NCI-H226 (cell line): ENCODE measurements at places on chromosomes 12 and 14.

DNA sequence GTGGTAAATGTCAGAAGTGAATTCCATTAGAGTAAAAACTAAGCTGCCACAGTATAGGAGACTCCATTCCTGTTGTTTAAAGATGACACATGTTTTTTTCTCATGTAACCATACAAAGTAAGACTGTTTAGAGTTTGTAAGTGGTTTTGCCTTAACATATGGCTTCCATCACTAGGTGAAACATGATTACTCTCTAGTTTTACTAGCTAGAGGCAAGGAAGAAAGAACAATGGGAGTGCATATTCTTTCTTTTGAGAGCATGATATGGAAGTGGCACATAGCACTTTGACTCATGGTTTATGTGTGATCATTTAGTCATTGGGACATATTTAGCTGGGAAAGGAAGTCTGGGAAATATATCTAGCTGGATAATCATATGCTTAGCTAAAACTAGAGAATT is 7.7 kb downstream of the ATF7IP start:
- peak; percentile 39 for DNase-seq

GRCh38 chr14:25032092-25032784 is 17.7 kb downstream of the STXBP6 start:
- DNase-seq, result no peak

DNA sequence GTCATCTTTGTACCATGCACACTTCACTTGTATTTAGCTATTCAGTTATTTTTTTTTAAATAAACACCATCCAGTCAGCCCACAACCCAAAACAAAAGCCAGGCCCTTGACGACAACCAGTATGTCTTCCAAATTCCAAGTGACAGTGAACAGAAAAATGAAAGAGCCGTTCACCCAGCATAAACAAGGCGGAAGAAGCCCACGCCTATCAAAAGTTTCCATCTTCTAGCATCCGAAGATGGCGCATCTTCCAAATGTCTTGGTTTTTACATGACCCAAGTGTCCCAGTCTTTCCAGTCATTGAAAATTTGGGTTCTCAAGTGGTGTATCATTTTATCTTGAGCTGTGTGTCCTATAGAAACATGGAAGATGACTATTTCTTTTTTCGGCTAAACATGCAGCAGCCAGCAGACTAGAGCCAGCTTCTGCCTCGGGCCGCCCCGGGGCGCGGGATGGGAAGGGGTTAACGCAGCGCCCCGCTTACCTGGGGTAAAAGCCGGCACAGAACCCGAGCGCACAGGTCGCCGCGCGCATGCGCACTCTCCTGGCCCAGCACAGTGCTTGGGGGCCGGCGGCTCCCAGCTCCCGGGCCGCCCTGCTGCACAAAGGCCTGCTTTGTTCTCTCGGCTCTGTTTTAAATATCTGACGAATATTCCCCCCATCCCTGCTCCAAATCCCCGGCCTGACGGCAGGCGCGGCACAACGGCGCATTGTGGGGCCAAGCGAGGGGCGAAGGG is 164.8 kb downstream of the ZFP36L1 start:
- DNase-seq, result no peak

GRCh38 chr14:100365741-100366140 is 42.6 kb downstream of the SLC25A47 start:
- no peak for DNase-seq

DNA sequence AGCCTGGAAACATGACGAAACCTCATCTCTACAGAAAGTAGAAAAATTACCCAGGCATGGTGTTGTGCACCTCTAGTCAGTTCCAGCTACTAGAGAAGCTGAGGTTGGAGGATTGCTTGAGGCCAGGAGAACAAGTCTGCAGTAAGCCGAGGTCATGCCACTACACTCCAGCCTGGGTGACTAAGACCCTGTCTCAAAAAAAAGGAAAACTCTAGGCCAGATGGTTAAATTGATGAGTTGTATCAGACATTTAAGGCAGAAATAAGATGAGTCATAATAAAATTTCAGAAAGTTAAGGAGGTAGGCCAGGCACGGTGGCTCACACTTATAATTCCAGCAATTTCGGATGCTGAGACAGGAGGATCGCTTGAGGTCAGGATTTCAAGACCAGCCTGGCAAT is 10.7 kb downstream of the EIF2S1 start:
- DNase-seq, result no peak

DNA sequence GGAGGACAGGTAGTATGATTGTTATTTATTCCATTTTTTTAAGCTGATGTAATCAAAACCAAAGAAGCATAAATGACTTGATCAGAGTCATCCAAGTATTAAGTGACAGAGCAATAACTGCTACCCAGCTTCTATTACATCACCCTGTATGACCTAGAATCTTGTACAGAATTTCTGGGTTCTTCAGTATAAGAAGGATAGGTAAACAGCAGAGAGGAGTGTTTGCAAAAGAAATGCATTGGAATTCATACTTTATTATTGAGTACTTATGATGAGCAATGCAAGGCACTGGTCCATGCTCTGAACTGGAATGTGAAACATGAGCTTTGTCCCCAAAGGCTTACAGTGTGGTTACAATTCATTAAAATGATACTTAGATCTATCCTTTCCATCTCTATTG is 916.8 kb downstream of the DIO2 start:
- no peak for DNase-seq

- no peak for DNase-seq
Observed at GRCh38 chr14:77926942-77927341, 127.0 kb downstream of the ADCK1 start.

GRCh38 chr14:59217011-59217410 is 28.5 kb downstream of the DAAM1 start:
- no peak for DNase-seq

- no peak for DNase-seq
Observed at GRCh38 chr14:105228562-105228961, 19.8 kb upstream of the BTBD6 start.

GRCh38 chr12:43291516-43291915 is 260.5 kb downstream of the ADAMTS20 start:
- DNase-seq, result peak; percentile 58

DNA sequence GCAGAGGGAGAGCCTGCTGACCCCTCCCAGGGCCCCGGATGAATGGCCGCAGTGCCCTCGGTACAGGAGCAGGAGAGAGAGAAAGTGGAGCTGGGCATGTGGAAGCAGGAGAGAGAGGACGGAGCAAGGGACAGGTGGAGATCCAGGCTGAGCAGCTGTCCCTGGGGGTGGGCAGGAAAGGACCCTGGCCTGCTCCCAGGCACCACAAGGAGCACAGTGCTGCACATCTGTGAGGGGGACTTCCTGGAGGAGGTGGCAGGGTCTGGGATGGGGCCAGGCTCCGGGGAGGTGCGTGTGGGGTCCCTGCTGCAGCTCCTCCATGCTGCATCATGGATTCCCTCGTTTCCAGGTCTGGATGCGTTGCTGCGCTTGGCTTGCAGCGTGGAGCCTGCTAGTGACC is 13.0 kb upstream of the DLK1 start:
- DNase-seq, result no peak

- no peak for DNase-seq
Observed at GRCh38 chr12:121467638-121468498, 68.0 kb downstream of the RNF34 start.

DNA sequence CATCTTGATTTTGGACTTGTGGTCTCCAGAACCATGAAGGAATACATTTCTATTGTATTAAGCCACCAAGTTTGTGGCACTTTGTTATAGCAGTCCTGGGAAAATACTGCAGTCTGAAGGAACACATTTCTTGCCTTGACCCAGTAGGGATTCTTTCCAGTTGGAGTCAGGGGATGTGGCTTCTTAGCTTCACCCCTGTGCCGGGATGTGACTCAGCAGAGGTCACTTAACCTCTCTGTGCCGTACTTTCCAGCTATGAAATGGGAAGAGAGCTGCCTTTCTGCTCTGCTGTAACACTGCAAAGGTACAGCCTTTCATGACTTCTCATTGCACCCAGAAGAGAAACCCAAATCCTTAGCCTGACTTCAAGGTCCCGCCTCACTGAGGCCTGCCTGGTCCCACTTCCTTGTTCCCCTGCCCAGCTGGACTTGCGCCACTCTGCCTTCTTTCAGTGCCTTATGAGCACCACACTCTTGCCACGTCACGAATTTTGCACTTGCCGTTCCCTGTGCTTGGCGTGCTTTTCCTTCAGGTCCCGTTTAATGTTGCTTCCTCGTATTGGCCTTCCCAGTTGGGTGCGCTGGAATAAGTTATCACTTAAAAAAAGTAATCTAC is 24.2 kb downstream of the CHST11 start:
- DNase-seq, result peak; percentile 64

GRCh38 chr14:86672080-86672479 is 1142.1 kb downstream of the FLRT2 start:
- DNase-seq, result no peak

DNA sequence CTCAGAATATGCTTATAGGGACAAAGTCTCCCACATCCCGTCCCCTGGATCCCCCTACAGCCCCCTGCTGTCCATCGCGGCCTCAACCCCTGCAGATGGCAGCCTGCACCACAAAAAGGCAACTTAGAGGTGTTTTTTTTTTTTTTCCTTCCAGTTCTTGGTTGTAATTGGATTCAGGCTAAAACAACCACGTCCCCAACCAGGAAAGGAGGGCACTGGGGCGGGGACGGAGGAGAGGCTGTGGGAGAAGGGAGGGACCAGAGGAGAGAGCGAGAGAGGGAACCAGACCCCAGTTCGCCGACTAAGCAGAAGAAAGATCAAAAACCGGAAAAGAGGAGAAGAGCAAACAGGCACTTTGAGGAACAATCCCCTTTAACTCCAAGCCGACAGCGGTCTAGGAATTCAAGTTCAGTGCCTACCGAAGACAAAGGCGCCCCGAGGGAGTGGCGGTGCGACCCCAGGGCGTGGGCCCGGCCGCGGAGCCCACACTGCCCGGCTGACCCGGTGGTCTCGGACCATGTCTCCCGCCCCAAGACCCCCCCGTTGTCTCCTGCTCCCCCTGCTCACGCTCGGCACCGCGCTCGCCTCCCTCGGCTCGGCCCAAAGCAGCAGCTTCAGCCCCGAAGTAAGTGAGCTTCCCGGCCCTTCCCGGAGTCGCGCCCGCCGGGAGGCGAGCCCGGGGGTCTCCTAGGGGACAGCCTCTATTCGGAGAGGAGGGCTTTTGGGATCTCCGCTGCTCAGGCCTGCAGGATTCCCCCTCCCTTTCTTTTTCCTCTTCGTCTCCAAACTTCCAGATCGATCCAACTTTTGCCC is at the start of gene MMP14:
MMP14 (plus strand) TSS at position 285 of the 813 bp plus-strand sequence; CDS start at position 518, 233 bp downstream.
- peak; percentile 24 for DNase-seq

DNA sequence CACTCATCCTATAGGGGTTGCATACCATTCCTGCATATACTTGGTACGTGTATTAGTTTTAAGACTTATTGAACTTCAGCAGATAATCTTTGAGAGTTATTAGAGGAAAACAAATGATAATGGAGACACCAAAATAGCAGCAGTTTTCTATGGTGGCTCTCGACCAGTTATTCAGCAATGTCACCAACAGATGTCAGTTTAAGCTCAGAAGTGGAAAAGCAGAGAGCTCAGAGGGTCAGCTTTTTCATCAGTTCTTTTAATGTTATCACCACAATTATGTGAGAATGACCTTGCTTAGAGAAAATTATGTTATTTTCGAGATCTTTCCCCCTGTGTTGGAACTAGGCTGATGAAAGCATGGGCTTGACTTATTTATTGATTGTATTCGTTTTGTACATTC is 32.0 kb downstream of the PTPN11 start:
- DNase-seq, result no peak

GRCh38 chr12:93857991-93858447 is 180.8 kb downstream of the CRADD start:
- DNase-seq, result no peak

- no peak for DNase-seq
Observed at GRCh38 chr12:24172031-24172772, 222.7 kb upstream of the SOX5 start.

- DNase-seq, result no peak
Observed at GRCh38 chr12:10196210-10196609, 16.5 kb upstream of the GABARAPL1 start.

GRCh38 chr12:78968226-78968625 is 103.7 kb downstream of the SYT1 start:
- DNase-seq, result no peak

- DNase-seq, result no peak
Observed at GRCh38 chr14:72104011-72104613, 171.9 kb downstream of the RGS6 start.

- no peak for DNase-seq
Observed at GRCh38 chr12:124451016-124451415, 116.4 kb downstream of the NCOR2 start.

- DNase-seq, result no peak
Observed at GRCh38 chr12:15749937-15750336, 39.3 kb downstream of the EPS8 start.

DNA sequence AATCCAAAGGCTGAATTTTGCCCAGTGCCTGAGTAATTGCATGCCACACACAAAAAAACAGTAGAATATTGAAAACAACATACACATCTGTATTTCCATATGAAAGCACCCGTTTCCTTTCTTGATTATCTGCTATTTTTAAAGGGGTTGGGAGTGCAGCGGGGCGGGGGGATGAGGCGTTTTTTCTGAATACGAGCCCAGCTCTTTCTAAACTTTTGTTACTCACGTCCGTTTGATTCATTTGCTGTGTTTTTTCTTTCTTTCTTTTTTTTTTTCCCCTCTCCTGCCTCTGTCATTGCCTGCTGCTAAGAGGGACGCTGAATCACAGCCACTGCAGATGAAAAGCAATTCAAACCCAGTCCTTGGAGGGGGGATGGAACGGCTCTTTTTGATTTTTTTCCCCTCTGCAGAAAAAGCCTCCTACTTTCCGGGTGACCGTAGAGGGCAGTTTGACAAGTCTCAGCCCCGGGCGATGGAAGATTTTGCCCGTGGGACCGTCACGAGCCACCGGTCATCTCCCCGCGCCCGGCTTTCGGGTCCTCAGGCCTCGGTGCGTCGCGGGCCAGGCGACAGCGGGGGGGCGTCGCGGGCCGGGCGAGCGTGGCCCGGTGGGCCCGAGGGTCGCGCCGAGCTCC is 572 bp upstream of the RASSF8 start:
- DNase-seq, result peak; percentile 29

DNA sequence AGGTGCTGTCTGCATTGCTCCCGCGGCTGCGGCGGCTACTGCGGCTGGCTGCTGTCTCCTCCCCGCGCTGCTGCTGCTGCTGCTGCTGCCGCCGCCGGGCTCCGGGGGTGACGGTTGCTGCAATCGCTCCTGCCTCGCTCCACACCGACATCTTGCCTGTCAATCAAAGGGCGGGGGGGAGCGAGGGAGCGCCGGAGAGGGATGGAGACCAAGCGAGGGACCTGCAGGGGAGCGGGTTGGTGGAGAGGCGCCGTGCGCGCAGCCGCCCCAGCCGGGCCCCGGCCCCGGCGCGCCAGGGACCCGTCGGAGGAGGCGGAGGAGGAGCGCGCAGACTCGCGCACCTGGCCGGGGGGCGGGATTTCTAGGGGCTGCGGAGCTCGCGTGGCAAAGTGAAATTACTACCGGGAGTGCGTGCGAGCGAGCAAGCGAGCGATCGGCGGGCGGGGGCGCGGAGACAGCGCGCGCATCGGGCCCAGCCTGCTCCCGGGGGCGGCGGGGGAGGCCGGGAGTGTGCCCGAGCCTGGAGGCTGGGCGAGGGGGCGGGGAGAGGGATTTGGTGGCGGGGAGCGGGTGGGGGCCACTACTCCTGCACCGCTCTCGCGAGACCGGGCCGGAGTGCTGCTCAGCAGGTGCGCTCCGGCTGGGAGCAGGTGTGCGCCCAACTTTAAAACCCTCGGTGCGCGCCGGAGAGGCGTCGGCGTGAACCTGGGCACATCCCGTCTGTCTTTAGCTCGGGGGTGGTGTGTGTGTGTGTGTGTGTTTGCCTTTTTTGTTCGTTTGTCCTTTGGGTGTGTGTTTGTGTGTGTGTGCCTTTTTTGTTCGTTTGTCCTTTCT is at the start of gene KSR2:
KSR2 (minus strand) TSS at position 165 of the 834 bp plus-strand sequence. CDS start 735 bp downstream, outside the sequence.
- no peak for DNase-seq
